Stimulated activated CD4-positive, alpha-beta T cell treated with anti-CD3 and anti-CD28 coated beads, Interleukin-12 subunit alpha, Interleukin-12 subunit beta, amount 100 ng/mL, for 4 hours (primary cell): ENCODE measurements at places on chromosomes 5 and 9.

- no peak for DNase-seq
These were observed 7.7 kb downstream of the ICE1 start for GRCh38 chr5:5430136-5430535.

GRCh38 chr9:123614306-123615263 is 258.6 kb downstream of the CRB2 start:
- no peak for DNase-seq

- DNase-seq, result no peak
These were observed 480.8 kb downstream of the CDH12 start for GRCh38 chr5:22372376-22372775.

DNA sequence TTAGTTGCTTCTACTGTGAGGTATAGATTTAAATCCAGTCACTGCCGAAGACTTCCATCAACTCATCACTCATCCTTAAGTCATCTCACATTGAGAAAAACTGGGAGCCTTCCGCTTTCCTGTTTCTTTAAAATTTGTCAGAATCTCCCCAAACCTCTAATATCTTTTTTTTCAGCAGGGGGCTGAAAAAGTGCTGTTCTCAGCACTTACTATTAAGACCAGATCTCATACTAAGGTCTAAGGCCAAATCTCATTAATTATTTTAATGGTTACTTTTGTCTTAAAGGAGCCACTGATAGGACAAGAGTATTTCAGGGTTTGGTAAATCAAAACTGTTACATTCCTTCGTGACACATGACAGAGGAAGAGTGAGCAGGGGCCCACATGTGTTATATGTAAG is 134.6 kb upstream of the PRSS3 start:
- DNase-seq, result no peak

- no peak for DNase-seq
These were observed 128.5 kb upstream of the CDH10 start for GRCh38 chr5:24773261-24773660.

DNA sequence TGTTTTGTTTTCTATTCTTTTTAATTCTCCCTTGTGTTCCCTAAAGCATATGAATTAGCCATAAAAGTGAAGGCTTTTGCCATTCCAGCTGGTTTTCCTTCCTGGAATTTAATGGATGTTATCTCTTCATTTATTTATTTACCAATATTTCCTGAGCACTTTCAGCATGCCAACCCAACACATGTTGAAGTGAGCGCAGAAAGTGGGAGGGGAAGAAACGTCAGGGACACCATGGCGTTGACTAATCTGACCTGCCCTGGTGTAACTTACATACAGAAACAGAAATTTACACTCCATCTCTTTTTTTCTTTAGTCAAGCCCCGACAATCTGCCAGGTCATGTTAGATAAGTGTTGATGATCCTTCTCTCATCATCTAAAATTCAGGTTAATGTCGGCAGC is 247.5 kb downstream of the PCSK5 start:
- no peak for DNase-seq

DNA sequence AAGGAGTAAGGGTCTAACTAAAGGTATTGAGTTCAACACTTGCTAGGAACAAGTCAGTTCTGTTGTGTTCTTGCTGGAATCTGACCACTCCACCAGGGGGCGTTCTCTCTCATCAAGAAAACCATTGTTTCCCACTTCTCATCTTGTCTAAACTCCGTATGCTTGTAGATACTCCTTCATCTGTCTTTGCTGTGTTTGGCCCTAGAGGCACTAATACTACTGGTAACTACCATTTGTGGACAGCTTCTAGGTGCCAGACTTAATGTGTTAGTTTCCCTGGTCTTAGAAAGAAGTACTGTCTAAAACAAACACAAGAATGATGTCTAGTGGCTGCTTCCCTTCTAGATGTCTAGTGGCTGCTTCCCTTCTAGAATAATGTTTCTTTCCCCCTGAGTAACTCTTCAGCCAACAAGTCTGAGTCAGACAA is 18.7 kb upstream of the PTPDC1 start:
- peak; percentile 65 for DNase-seq

DNA sequence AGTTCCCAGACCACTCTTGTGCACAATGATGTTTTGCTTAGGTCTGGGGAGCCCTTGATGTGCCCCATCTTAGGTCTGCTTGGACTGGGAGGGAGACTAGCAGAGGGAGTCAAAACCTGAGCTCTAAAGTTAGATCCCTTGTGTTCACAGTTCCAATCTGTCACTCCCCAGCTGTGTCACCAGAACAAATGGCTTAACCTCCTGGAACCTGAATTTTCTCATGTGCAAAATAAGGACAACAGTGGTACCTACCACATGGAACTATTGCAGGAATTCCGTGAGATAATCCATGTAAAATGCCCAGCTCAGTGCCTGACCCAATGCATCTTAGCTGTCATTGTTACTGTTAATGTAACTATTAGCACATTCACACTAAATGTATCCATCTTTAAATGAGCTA is 45.5 kb downstream of the GALNT10 start:
- DNase-seq, result no peak

GRCh38 chr9:137371946-137372651 is 50.9 kb downstream of the EXD3 start:
- no peak for DNase-seq

- no peak for DNase-seq
These were observed 23.9 kb downstream of the JMY start for GRCh38 chr5:79259810-79260209.

DNA sequence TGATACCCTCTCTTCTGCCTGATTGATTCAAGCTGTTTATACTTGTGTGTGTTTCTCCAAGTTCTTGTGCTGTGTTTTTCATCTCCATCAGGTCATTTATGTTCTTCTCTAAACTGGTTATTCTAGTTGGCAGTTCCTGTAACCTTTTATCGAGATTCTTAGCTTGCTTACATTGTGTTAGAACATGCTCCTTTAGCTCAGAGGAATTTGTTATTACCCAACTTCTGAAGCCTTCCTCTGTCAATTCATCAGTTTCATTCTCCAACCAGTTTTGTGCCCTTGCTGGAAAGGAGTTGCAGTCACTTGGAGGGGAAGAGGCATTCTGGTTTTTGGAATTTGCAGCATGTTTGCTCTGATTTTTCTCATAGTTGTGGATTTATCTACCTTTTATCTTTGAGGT is 126.2 kb upstream of the FTMT start:
- DNase-seq, result no peak

GRCh38 chr5:136149891-136150290 is 17.2 kb downstream of the SMAD5 start:
- DNase-seq, result no peak

- DNase-seq, result no peak
These were observed 64.5 kb upstream of the GNA14 start for GRCh38 chr9:77712533-77713130.

- DNase-seq, result no peak
These were observed 55.6 kb upstream of the FCN2 start for GRCh38 chr9:134825025-134825424.

- DNase-seq, result no peak
These were observed 164.9 kb upstream of the PAPPA start for GRCh38 chr9:115988701-115989100.

- DNase-seq, result no peak
These were observed 244.8 kb upstream of the DMRT1 start for GRCh38 chr9:596703-597102.

GRCh38 chr9:83307066-83307724 is 231.0 kb downstream of the FRMD3 start:
- no peak for DNase-seq

- no peak for DNase-seq
These were observed 1.9 kb upstream of the ARSI start for GRCh38 chr5:150304481-150305081.

DNA sequence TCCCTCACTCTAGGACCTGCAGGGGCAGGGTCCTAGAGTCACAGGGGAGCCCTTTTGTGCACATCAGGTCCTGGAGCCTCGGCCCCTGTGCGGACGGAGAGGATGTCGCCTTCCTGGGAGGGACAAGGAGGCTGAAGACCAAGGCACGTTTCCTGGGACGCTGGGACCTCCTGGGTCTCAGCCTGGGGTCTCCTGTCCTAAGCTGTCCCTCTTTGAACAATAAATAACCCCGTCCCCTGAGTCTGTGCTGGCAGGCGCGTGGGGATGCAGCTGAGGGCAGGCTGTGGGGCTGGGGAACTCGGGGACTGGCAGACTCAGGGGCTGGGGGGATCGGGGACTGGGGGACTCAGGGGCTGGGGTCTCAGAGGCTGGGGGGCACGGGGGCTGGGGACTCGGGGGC is 31.1 kb downstream of the PAEP start:
- no peak for DNase-seq

- DNase-seq, result no peak
These were observed 13.2 kb downstream of the HNRNPH1 start for GRCh38 chr5:179610109-179610902.

DNA sequence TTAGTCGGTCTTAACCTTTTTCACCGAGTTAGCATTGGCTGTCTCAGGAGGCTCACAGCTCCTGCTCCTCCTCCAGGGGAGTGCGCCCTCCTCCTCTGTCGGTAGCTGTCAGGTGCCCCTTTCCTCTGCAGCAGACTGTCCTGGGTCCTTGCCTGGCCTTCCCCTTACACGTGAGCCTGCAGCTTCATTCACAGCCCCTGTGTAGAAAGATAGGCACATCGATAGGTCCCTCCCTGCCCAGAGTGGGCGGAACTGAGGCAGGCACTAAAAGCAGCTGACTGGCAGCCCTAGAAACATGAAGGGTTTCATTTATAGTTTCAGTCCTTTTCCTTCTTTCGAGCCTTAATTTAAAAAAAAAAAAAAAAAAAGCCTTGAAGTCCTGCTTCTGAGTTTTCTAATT is 17.2 kb downstream of the TENT4A start:
- no peak for DNase-seq

DNA sequence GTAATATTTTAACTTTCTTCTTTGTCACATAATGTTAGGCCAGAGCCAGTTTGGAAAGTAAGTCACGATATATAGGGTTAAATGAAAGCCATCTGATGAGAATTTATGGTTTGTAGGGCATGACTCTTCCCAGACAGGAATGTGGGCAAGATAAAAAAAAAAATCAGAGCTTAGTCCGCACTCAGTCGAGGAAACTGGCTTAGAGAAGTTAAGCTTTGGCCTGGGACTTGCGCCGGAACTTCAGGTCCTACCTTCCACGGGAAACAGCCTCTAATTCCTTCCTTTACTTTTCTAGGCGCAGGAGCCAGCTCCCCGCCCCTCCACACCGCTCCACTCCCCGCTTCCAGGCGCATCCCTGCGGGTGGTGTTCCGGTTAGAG is 475 bp downstream of the DDX31 start:
- no peak for DNase-seq

GRCh38 chr9:19642256-19642655 is 146.6 kb downstream of the SLC24A2 start:
- DNase-seq, result no peak

- DNase-seq, result no peak
These were observed 935.2 kb upstream of the TYRP1 start for GRCh38 chr9:11758016-11758415.

GRCh38 chr9:136239135-136239982 is 6.3 kb downstream of the QSOX2 start:
- DNase-seq, result no peak

GRCh38 chr9:71108937-71109336 is 12.5 kb downstream of the TRPM3 start:
- no peak for DNase-seq

GRCh38 chr5:148179234-148179824 is 11.0 kb downstream of the SPINK14 start:
- DNase-seq, result no peak

DNA sequence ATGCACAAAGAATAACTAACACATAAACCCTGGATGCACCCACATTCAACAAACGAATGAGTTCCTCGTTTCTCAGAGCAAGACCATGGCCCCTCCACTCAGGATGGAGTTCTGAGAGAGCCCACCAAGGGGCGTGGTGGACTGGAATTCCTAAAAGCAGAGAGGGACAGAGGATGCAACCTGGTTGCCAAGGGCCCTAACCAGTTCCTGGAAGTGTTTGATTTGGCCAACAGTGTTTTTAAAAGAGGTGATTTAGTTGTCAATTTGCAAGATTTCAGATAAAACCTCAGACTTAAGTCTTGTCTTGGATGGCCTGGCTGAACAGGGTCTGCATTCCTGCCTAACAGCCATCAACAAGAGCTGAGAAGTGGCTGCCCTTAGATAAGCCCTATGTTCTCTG is 34.4 kb downstream of the GLRA1 start:
- no peak for DNase-seq

DNA sequence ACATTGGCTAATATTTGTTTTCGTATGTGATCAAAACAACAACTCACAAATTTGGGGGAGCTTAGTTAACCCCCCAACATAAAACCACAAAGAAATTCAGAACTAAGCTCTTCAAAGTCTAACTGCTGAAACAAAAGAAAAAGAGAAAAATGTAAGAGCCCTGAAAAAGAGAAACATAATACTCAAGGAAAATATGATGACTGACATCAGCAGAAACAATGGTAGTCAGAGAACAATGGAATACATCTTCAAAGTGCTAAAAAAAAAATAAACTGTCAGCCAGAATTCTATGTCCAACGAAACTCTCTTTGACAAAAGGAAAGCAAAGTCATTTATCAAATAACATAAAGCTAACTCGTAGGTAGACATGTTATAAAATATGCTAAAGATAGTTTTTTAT is 566.3 kb upstream of the GRAMD2B start:
- no peak for DNase-seq

DNA sequence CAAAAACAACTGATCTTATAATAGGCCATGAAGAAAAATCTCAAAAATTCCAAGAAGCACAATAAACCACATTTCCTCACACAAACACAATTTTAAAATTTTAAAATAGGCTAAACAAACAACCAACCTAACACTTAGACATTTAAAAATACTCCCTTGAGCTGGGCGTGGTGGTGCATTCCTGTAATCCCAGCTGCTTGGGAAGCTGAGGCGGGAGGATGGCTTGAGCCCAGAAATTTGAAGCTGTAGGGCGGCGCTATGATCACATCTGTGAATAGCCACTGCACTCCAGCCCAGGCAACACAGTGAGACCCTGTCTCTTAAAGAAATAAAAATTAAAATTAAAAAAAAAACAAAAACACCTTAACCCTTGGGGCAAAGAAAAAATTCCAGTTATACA is 36.9 kb upstream of the TESK1 start:
- DNase-seq, result no peak

GRCh38 chr9:105385381-105385985 is 62.4 kb upstream of the FSD1L start:
- no peak for DNase-seq

DNA sequence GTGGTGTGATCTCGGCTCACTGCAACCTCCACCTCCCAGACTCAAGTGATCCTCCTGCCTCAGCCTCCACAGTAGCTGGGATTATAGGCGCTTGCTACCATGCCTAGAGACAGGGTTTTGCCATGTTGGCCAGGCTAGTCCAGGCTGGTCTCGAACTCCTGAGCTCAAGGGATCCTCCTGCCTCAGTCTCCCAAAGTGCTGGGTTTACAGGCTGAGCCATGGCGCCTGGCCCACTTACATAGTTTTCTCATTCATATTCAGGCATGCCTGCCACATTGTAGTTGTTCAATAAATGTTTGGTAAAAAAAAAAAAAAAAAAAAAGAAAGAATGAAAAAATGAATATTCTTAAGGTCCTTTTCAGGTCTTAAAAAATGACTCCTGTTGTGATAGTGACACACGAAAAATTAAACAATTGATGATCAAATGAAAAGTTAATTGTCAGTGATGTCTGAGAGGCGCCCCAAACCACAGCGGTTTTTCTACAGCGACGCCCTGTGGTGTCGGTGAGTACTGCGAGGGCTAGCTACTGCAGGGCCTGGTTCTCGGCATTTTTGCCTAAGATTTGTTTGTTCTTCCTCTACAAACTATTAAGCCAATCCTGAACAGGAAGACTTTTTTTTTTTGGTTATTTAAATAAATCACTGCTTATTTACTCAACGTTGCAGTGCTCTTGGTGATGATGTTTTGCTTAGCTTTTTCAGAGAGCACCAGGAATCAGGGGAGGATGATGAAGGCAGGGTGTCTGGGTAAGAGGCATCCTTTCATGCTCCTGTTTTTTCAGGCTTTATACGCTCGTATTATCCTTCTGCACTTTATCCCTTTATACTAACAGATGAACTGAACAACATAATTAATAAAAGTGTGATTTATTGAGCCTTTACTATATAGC is 67.0 kb upstream of the DPYSL3 start:
- DNase-seq, result peak; percentile 5
